ENCODE measurements at places on chromosomes 7 and 10.
A peak's percentile ranks its signal among the peaks of the same experiment; 100 is the strongest.

DNA sequence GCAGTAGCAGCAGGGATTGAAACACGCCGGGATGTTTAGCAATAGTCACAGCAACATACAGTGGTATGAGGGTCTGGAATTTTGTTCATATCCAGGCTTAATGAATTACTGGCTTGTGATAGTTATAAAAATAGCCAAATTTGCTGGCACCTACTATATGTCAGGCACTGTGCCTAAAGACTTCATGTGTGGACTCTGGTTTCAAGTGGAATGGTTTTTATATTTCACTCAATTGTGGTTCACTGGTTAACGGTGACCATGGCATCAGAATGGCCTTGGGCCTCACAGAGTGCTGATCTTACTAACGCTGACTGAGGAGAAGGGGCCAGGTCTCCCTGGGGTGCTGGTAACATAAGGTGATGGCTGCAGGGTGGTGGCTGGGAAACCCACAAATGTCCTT lies 55.7 kb downstream of the CELF2 start:
- no peak for DNase-seq

- DNase-seq, result no peak
These were observed 58.8 kb upstream of the FHIP2A start for GRCh38 chr10:114762811-114763210.

- DNase-seq, result peak; percentile 50
These were observed 104.6 kb upstream of the TNRC18 start for GRCh38 chr7:5528071-5528814.

DNA sequence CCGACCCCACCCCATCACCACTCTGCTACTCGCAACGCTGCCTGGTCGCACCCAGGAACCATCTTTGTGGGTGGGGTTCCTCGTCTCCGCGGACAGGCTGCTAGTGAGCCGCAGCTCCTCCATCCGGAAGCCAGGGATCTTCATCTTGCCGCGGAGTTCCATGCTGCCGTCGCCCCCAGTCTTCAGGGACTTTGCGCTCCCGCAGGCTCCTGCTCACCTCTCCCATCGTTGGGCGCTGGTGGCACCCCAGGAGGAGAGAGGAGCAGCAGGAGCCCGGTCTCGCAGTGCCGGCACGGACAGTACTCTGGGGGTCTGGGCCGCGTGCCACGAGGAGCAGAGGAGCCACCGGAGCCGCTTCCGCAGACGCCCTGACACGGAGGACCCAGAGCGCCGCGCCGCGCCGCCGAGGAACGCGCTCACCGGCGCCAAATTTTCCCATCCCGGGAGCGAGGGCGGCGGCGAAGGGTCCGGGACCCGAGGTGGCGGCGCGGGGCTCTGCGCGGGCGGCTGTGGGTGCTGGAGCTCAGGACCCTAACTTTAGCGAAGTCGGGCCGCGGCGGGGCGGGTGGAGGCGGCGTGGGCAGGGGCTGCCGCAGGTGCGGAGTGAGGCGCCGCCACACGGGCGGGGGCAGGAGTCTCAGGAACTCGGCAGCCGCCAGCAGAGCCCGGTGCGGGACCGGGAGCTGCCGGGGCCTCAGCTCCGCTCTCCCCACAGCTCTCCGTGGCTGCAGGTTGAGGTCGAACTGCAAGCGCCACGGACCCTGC lies 750.1 kb upstream of the SORCS1 start:
- DNase-seq, result no peak

DNA sequence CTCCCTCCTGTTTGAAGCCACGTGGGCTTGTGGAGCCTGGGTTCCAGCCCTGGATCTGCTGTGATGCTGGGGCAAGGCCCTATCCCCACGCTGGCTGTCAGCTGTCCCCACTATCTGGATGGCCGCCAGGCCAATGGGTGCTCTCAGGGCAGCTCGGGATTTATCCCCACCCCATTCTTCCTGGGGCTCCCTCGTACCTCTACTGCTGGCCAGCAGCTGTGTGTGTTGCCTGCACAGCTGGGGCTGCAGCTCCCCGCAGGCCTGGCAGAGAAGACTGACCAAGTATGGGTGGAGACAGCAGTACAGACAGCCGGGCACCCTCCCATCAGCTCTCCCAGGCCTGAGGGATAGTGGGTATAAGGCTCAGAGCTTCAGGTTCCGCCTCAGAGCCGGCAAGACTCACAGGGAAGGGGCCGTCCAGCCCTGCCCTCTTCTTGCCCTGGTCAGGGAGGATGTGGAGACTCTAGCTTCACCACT lies 13.6 kb downstream of the CLIP2 start:
- no peak for DNase-seq

- DNase-seq, result no peak
These were observed 103.1 kb downstream of the GSAP start for GRCh38 chr7:77313085-77313484.

GRCh38 chr7:2024567-2024918 lies 208.2 kb downstream of the MAD1L1 start:
- no peak for DNase-seq

- no peak for DNase-seq
These were observed 81.9 kb downstream of the CHRM2 start for GRCh38 chr7:136950331-136950730.

DNA sequence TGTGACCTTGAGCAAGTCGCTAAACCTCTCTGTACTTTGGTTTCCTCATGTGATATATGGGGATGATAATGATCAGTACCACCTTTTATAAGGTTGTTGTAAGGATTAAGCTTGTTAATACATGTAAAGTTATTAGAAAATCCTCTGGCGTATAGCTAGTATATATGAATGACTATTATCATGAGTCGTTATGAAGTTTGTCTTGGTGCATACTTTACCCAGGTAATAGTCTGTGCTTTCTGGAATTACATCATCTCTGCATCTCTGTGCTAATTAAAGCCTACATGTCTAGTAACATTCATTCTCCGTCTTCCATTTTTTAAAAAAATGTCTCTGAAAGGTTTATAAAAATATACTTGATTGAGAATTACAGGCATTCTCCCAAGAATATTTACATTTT lies 349.4 kb upstream of the LRGUK start:
- no peak for DNase-seq

DNA sequence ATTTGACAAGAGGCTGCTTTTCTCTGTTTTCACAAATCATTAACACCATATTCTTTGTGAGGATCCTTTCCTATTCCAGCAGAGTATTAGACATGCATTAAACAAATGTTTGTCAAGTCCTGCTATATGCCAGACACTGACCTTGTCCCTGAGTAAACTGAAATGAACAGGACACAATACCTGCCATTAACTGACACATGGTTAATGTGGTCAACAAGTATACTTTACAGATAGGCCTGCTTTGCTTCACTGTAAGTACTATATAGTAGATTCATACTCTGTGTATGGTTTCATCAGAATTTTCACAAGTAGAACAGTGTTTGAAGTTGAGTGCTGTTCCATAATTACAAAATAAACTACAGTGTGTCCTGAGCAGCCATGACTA lies 5.9 kb downstream of the TNKS2 start:
- DNase-seq, result no peak

- no peak for DNase-seq
These were observed 83.9 kb upstream of the UNC5B start for GRCh38 chr10:71128311-71128980.

DNA sequence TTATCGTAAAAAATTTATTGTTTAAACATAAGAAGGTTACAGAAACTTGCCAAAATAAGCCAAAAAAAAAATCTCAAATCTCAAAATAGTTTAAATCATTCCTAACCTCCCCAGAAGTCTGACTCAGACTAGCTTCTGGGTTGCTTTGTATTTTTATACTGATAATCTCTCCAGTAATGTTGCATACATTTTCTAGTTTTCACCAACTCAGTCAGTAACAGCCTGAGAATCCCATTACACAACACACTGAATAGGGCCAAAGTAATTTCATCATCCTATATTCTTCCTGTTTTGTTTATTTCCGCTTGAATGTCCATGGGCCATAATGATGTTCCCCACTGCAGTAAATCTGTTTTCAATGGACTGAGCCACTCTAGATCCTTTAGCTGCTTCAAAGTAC lies 478.5 kb downstream of the GPAM start:
- DNase-seq, result no peak

DNA sequence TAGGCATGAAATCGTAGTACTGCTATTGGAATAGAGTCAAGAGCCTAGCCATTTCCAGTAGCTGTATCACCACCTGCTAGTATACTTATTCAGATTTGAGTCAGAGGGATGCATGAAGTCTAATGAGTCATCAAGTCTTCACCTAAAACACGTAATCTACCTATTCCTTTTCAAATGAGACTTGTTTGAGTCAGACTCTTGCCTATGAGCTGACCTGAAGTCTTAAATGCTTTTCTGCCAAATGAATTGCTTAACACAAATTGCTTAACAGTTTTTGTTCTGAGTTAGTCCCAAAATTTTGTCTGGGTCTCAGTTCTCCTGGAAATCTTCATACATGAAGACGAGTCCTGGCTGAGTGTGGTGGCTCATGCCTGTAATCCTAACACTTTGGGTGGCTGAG lies 165.2 kb downstream of the GNAT3 start:
- no peak for DNase-seq

GRCh38 chr7:80380957-80381356 lies 130.9 kb downstream of the GNAT3 start:
- DNase-seq, result no peak

GRCh38 chr7:2619116-2619515 lies 12.7 kb upstream of the TTYH3 start:
- DNase-seq, result no peak

DNA sequence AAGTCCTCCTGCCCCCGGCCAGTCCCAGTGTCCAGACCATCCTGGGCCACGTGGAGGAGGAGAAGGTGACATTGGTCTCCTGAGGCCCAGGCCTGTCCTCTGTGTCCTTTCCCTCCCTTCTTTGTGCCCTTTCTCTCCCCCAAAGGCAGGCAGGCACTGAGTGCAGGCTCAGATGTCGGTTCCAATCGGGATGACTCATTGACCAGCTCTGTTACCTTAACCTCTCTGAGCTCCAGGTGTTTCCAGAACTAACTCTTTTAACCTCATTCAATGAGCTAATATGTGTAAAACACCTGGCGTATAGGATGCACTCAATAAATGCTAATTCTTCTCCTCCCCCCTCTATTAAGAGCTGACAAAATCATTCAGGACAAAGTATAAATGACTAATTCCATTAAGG lies 25.7 kb downstream of the MACROH2A2 start:
- no peak for DNase-seq

GRCh38 chr10:104492329-104492940 lies 138.8 kb downstream of the CFAP58 start:
- no peak for DNase-seq

- DNase-seq, result no peak
These were observed 311.1 kb downstream of the DOCK4 start for GRCh38 chr7:111895049-111895448.

DNA sequence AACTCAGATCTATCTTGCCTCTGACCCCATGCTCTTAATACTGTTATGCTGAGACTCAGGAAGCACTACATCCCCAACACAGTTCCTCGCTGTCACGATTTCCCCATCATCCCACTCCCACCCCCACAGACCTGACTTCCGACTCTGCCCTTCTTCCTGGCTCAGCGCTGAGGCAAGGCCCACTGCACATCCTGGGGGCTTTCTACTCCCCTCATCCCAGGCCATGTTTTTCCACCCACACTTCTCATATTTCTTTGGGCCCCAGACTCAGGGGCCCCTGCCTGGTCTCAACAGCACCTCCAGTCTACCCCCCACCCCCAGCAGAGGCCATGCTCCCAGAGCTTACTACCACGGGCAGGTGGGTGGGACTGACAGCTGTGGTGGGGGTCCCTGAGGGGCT lies 7.7 kb upstream of the NDST2 start:
- no peak for DNase-seq

DNA sequence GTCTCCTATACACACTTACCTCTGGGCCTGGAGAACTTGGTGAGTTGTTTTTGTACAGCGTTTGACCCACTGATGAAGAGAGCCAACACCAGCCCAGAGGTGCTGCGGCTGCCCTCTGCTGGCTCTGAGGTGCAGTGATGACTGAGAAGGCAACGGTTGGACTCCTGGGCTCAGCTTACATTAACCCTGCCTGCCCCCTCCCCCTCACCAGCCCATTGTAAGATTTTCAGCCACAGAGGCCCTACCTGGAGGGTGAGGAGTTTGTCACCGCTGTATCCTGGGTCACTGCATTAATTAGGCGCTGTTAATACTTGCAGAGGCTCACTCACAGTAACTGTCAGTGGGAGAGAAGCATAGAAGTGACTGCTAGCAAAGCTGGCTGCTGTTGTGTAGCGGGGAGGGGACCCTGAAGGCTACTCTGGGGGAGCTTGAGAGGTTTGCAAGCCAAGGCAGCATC lies 19.0 kb upstream of the ANKRD2 start:
- peak; percentile 69 for DNase-seq

DNA sequence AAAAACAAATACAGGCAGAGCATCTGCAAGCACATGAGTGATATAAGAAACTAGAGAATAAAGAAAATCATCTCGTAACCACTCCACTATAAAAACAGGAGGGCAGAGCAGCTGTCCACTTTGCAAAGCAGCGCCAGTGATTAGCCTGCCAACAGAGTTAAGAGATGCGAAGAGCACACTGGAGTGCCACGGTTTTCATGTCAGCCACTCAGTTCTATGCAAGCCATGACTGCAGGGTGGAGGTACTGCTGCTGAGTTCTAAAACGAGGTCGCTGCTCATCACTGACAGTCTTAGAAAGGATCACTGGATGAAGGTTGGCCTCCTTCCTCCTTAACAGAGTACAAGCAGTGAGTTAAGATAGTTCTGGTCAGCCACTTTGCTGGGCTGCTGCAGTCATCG lies 58.5 kb downstream of the FGFR2 start:
- no peak for DNase-seq

DNA sequence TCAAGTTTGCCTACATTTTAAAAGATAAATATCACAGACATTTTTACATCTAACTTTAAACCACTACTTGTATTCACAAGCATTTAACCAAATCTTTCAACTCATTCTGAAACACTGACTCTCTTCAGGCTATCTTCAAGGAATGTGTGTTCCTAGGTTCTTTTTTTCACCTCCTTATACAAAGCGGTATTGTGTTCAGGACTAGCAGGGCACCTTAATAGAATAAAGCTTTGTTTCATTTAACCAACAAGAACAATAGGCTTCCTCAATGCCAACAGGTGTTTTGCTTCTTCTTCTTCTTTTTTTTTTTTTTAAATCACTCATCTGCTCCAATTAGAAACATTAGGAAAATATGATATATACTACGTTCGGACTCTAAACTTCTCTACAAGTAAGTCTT lies 212.9 kb upstream of the SEMA3E start:
- DNase-seq, result no peak

DNA sequence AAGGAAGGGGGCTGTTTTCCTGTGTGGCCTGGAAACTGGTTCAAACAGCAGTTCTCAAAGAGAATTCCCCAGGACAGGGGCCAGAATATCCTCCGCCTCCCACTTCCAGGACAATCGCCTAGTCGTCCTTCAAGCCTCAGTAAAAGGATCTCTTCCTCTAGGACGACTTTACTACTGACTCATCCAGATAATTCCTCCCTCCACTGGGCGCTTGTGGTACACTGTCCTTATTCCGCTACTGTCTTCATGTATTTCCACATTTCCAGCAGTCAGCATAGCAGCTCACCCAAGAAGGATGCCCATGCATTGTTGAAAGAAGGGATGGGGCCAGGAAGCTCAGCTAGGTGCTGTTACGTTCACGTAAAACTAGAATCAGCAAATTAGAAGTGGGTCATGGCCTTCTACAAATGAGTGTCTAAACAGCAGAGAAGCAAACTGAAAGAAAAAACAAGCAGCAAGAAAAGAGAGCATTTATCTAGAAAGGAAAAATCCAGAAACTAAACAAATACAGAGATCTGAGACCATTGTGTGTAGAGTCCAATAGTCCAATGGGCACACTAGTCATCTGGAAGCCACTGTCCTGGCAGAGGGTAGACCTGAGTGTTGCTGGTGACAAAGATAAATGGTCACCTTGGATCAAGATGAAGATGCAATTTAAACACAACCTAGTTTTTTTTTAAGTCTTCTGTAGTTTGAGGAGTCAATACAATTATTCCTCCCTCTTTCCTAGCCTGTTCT lies 26.3 kb downstream of the CLRN3 start:
- no peak for DNase-seq

Measured in activated CD4-positive, alpha-beta T cell treated with anti-CD3 and anti-CD28 coated beads, Interleukin-2, amount 10 ng/mL, durations not matched to agents 7 days and 5 days (primary cell).